Stimulated activated CD4-positive, alpha-beta T cell treated with anti-CD3 and anti-CD28 coated beads, Interleukin-2, amount 100 ng/mL, for 4 hours (primary cell): ENCODE measurements at places on chromosomes 7 and 10.

- DNase-seq, result no peak
These were observed 5.6 kb upstream of the MUC3A start for GRCh38 chr7:100943693-100944092.

DNA sequence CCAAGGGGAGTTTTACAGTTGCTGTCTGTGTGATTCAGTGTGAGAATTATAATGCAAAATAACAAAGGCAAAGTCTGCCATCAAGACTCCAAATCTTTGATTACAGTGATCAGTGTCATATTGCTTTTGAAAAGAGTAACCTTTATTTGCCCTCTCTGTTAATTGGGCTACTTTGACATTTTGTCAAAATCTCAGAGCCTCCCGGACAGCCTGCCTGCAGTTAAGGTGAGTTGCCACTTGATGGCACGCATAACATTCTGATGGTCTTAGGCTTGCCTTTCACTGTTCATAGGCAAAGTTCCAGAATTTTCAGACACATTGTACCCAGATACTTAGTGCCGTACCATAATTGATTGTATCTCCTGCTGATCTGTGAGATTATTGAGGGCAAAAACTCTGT lies 253.5 kb downstream of the ABCA13 start:
- no peak for DNase-seq

DNA sequence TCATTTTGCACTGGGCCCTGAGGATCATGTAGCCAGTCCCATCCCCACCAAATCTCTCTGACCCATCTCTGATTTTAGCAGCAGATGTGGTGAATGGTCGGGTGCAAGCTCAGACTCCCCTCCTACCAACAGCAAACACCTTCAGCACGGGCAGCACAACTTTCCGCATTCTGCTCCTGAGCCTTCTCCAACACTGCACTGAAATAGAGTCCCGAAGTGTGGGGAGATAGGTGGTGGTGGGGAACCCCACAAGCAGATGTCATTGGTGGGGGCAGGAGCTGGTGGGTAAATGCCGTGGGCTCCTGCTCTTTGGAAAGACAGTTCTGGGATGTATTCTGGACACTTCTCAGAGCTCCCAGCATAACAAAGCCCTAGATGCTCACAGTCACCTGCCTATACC lies 9.6 kb upstream of the CTBP2 start:
- no peak for DNase-seq

DNA sequence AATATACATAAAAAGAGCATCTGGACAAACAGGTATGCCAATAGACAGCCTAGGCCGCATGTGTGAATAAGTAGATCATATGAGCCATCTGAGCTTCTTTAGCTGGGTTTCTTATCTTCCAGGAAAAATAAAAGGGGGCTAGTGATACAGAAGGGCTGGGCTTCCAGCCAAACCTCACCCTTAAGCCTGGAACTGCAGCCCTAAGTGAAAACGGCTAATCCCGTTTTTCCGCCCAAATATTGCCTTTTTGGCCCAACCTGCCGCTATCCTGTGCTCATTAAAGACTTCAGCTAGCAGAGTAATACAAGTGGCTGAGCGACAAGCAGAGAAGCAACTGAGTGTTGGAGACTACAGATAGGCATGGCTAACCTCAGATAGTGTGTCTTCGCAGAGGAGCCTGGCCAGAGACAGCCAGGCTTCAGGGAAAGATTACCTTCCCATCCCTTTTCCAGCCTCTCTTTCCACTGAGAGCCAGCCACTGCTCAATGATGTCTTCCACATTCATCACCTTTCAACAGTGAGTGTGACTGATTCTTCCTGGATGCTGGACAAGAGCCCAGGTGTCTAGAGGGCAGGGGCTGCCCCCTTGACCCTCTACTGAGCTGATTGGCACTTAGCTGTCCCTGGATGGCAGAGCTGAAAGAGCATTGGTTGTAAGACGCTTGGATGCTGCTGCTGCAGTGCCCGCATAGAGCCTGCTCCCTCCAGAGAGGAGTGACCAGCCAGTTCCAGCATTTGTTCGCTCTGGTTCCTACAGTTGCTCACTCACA lies 108.9 kb downstream of the ITGB8 start:
- no peak for DNase-seq

- no peak for DNase-seq
These were observed 257.1 kb downstream of the CAMK1D start for GRCh38 chr10:12606461-12606860.

DNA sequence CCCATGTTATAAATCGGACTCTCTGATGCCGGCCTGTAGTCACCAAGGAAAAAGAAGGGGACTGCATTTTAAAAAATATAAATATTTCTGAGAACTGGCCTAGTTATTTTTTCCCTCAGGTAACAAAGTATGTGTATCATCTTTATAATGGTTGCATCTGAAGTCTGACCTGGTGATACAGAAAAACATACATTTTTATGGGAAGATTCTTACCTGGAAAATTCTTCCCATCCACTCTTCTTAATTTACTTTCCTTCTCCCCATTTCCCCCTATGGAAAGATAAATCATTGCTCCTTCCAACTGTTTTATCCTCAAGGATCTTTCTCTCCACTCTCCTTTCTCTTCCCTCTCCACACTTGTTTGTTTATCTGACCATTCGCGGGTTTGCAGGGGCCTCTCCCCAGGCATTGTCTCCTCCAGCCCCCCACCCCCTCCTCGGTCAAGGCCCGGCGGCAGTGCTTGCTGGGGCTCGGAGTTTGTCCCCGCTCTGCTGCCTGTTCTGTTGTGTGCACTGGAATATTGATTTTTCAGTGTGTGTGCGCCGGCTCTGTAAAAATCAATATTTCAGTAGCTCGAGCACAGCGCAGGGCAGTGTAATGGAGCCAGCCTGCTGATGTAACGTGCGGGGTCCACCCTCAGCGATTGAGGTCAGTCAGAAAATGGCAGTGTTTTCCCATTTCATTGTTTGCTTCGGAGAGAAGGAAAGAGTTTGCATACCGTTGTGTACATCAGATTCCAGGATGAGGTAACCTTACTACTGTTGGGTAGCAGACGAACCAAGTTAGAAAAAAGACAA lies 199.5 kb upstream of the NFE2L3 start:
- no peak for DNase-seq

DNA sequence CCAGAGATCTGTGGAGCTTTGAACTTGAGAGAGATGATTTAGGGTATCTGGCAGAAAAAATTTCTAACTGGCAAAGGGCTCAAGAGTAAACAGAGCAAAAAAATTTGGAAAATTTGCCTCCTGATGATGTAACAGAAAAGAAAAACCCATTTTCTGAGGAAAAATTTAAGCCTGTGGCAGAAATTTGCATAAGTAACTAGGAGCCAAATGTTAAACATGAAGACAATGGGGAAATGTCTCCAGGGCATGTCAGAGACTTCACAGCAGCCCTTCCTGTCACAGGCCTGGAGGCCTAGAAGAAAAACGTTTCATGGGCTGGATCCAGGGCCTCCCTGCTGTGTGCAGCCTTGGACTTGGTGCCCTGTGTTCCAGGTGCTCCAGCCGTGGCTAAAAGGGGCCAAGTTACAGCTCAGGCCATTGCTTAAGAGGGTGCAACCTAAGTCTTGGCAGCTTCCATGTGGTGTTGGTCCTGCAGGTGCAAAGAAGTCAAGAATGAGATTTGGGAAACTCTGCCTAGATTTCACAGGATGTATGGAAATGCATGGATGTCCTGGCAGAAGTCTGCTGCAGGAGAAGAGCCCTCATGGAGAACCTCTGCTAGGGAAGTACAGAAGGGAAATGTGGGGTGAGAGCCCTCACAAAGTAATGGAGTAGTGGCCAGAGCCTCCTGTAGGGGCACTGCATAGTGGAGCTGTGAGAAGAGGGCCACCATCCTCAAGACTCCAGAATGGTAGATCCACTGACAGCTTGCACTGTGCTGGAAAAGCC lies 8.1 kb downstream of the SEMA3D start:
- DNase-seq, result no peak

DNA sequence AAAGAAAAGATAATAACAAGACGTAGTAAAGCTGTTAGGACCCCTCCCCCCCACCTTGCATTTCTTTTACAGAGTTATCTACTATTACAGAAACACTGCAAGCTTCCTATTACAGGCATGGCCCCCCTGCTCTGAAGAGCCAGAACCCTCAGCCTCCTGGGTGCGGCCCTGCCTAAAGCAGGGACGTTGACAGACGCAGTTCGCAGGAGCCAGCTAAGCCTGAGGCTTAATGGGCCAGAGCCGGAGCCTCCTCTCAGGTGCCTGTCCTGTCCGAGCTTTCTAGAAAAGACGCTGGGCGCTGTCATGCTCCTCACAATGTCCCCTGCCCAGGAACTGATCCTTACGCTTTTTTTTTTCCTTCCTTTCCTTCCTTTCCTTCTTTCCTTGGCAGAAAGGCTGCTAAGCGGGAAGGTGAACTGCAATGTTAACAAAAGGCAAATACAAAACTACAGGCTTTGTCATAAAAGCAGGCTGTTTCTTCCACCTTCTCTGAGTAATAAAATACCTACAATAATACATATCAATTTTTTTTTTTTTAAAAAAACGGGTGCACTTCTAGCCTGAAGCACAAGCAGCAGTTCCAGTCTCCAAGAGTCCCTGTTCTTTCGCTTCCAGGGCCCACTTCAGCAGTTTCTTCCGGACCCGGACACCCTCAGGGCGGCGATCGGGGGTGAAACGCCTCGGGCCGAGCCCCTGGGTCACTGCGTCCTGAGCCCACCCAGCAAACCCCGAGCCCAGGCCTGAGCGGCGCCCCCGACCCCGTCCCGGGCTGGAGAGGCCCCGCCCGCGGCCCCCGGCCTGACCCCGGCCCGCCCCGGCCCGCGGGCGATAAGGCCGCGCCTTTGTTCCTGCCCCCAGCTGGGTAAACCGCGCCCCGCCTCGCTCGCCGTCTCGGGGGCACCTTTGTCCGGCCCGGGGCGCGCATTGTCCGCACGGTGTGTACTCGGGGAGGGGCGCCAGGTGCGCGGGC lies 11.2 kb downstream of the MNX1 start:
- DNase-seq, result no peak

- no peak for DNase-seq
These were observed 33.7 kb downstream of the STAMBPL1 start for GRCh38 chr10:88913788-88914187.

- no peak for DNase-seq
These were observed 216.9 kb downstream of the POLR1F start for GRCh38 chr7:19491821-19492452.
